ENCODE measurements at places on chromosomes 2 and 18. TPM values are rescaled to one million over a fixed set of nuclear protein-coding genes. Genes with fewer than 3 reads are reported as not detected.

GBX2 gene
- not detected for total RNA-seq

DNA sequence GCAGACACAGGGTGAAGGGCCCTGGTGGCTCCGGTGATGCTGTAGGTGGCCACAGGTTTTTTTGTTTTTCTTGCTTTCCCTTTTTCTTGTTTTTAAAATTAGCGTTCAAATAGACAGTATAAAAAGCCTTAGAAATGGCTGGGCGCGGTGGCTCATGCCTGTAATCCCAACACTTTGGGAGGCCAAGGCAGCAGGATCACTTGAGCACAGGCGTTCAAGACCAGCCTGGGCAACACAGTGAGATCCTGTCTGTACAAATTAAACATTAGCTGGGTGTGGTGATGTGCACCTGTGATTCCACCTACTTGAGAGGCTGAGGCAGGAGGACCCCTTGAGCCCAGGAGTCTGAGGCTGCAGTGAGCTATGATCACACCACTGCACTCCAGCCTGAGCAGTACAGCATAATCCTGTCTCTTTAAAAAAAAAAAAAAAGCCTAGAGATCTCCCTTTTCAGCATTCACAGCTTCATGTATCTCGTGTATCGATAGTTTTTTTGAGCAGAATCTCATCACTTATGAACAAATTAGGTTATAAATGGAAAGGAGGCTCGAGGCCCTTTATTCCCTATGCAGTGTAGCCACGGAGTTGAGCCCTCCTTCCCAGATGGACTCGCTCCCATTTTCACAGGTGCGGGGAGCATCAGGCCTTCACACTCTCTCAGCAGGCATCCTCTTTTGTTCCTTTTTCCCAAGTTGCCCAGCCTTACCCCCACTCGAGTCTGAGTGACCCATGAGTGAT lies 50.8 kb downstream of the EMILIN2 start:
- no peak overlapping the region for H3K27ac ChIP-seq
- H3K4me3 ChIP-seq = no peak overlapping the region
- no peaks in the 10 kb centered on the region for H3K36me3 ChIP-seq
- H3K27me3 ChIP-seq = no peaks in the 10 kb centered on the region

BMP10 gene
- not detected for total RNA-seq

GRCh38 chr2:23622966-23623675 lies 238.1 kb downstream of the KLHL29 start:
- no peaks in the 10 kb centered on the region for H3K36me3 ChIP-seq
- H3K27ac ChIP-seq = no peak overlapping the region
- no peak overlapping the region for H3K4me3 ChIP-seq
- no peak for DNase-seq
- H3K27me3 ChIP-seq = no peaks in the 10 kb centered on the region
- H3K4me1 ChIP-seq = no peaks in the 10 kb centered on the region

GRCh38 chr2:65878011-65878340 lies 445.6 kb upstream of the SPRED2 start:
- no peaks in the 10 kb centered on the region for H3K36me3 ChIP-seq
- no peak overlapping the region for H3K27ac ChIP-seq

DNA sequence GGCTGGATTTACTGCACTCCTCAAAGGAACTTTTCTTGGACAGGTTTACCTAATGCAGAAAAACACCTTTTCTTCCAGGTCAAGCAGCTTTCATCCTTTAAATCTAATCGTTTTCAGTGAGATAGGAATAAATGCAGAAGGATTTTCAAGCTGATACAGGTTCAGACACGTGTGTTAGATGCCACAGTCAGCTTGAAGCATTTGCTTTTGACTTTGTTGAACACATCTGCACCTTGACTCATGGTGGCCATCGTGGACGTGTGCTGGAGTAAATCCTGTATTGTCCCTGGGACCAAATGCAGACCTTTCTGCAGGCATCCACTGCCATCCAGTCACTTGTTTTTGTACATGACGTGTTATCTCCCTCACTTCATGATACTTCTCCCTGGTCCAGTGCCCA lies 61.9 kb downstream of the KLHL29 start:
- no peak for DNase-seq
- H3K4me3 ChIP-seq = no peak overlapping the region
- H3K36me3 ChIP-seq = no peaks in the 10 kb centered on the region
- no peak overlapping the region for H3K27ac ChIP-seq

GPATCH11 gene
- total RNA-seq = 2.3 TPM

DNA sequence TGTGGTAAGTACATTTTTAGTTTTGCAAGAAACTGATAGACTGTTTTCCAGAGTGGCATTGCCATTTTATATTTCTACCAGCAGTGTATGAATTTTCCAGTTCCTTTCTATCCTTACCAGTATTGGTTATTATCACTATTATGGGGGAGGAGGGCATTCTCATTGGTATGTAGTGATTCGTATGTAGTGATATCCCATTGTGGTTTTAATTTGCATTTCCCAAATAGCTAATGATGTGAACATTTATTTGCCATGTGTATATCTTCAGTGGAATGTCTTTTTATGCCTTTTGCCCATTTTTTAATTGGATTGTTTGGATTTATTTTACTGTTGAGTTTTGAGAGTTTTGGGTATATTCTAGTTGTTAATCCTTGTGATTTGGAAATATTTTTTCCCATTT lies 16.9 kb downstream of the EIF5B start:
- no peak for DNase-seq
- H3K27me3 ChIP-seq = no peaks in the 10 kb centered on the region
- no peak overlapping the region for H3K27ac ChIP-seq
- H3K4me3 ChIP-seq = no peak overlapping the region
- H3K36me3 ChIP-seq = no peaks in the 10 kb centered on the region

- no peak overlapping the region for H3K4me3 ChIP-seq
- no peak overlapping the region for H3K27ac ChIP-seq
- H3K4me1 ChIP-seq = no peaks in the 10 kb centered on the region
- no peaks in the 10 kb centered on the region for H3K36me3 ChIP-seq
- H3K27me3 ChIP-seq = no peaks in the 10 kb centered on the region
Measured at GRCh38 chr18:48557640-48558174, 18.9 kb downstream of the CTIF start.

TCF4 gene
- 13.2 TPM for total RNA-seq

G6PC2 gene
- total RNA-seq = 16.3 TPM

SSB gene
- 17.2 TPM for total RNA-seq

DNA sequence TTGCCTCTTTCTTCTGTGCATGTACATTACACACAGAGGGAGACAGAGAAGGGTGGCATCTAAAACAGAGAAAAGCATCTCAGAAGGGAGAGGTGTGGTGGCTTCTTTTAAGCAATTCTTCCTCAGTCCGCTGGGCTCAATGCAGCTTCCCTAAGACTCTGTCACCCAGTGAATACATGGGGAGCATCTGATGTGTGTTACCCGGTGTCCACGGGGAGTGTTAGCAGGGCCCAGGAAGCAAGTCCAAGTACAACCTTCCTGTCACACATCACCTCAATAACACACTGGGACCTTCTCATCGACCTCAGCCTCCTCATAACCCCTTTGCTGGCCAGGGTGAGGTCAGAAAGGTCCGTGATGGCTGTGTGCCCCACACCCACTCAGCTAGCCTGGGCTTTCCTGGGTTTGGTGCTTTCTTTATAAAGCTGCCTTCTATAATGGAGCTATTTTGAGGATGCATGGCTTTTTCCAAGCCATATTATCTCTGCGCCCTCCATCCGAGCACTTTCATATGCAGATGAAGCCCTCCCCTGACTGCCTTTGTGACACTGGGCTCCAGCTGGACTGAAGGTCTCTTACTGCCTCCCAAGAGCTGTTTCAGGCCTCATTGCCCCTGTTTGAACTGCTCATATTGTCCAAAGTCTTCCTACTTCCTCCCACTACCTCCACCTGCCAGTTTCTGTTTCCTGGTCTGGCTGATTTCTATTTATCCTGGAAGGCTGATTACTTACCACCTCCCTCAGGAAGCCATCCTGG lies 21.4 kb downstream of the TNFRSF11A start:
- no peaks in the 10 kb centered on the region for H3K27me3 ChIP-seq
- no peaks in the 10 kb centered on the region for H3K36me3 ChIP-seq
- DNase-seq = no peak

DNA sequence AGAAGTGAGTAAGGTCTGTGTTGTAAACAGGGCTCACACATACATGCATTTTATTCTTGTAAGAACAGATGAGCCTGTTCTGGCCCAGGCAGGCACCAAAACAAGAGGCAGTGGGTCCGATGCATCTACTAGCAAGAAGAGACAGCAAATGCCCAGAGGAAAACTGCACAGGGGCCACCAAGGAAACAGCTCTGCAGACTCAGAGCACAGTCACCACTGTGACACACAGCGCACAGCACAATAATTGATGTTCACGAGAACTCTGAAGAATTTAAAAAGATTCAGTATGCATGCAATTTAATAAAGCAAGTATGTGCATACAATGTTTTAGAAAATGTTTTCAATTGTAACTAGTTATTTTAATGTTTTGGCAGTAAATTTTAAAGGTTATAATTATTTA lies 24.8 kb downstream of the LONRF2 start:
- no peaks in the 10 kb centered on the region for H3K27me3 ChIP-seq
- peaks cover 7% of the 10 kb centered on the region for H3K36me3 ChIP-seq
- no peaks in the 10 kb centered on the region for H3K4me1 ChIP-seq
- no peak overlapping the region for H3K4me3 ChIP-seq
- H3K27ac ChIP-seq = no peak overlapping the region
- no peak for DNase-seq

- H3K4me3 ChIP-seq = no peak overlapping the region
- no peak overlapping the region for H3K27ac ChIP-seq
- H3K36me3 ChIP-seq = no peaks in the 10 kb centered on the region
- H3K27me3 ChIP-seq = no peaks in the 10 kb centered on the region
Measured at GRCh38 chr2:219713110-219713509, 85.7 kb downstream of the SLC4A3 start.

RNPEPL1 gene
- 37.8 TPM for total RNA-seq

LDAH gene
- 4.0 TPM for total RNA-seq

LAMA1 gene
- 0.39 TPM for total RNA-seq

RAB12 gene
- total RNA-seq = 15.3 TPM

DNA sequence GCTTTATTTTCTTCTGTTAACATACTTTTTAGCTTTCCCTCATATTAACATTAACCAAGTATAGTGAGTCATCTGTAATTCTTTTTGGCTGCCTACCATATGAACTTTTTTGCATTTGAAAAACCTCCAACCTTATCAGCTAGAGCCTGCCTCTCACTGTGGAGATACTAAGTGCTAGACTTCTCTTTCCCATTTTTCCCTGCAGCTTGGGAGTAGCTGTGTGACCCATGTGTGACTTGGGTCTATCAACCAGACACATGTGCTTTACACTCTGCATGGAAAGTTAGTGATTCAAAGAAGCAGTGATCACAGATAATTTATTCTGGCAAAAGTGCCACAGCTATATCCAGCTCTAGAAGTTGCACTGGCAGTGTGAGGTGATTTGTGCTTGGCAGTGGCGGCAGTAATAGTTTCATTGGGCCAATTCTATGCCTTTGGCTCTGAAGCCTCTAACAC lies 36.3 kb downstream of the PREPL start:
- peaks cover 45% of the 10 kb centered on the region for H3K36me3 ChIP-seq
- peak overlapping the region; percentile 25 for H3K27ac ChIP-seq
- no peak overlapping the region for H3K4me3 ChIP-seq
- H3K4me1 ChIP-seq = peaks cover 9% of the 10 kb centered on the region

DNA sequence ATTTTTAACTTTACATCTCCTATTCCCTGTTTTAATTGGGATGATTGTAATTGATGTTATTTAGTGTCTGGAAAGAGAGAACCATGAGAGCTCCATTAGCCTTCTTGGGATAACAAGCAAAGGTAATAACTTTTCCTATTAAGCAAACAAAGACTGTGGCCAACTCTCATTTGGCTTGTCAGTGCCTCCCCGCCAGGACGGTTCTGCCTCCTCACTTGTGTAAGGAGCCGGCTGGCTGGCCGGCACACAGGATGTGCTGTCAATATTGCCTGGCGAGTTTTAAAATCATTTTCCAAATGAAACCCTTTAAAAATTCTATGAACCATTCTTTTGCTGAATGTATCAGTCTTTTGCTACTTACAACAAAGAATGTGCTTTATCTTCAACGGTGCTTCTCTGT lies 898.3 kb downstream of the CPS1 start:
- H3K4me1 ChIP-seq = no peaks in the 10 kb centered on the region
- no peaks in the 10 kb centered on the region for H3K36me3 ChIP-seq
- no peak overlapping the region for H3K27ac ChIP-seq
- H3K4me3 ChIP-seq = no peak overlapping the region
- DNase-seq = peak; percentile 7

GRCh38 chr2:95268211-95269035 lies 5.8 kb upstream of the PROM2 start:
- peak; percentile 5 for DNase-seq
- H3K36me3 ChIP-seq = no peaks in the 10 kb centered on the region
- no peak overlapping the region for H3K27ac ChIP-seq
- no peak overlapping the region for H3K4me3 ChIP-seq
- no peaks in the 10 kb centered on the region for H3K27me3 ChIP-seq

DNA sequence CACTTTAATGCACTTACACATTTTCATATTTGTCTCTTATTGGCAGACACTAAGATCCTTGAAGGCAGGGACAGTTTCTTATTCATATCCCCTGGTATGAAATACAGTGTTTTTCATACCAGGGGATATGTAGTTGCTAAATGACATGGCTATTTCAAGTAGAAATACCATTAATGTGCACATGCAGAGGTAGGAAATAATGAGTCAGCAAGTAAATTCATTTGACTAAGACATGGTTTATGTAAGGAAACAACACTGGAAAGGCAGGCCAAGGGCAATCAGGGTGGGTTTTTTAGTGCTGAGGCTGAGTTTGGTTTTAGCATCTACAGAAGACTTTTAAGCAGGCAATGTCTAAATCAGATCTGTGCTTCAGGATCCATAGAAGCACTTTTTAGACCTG lies 155.9 kb downstream of the WDPCP start:
- no peaks in the 10 kb centered on the region for H3K36me3 ChIP-seq
- H3K4me3 ChIP-seq = no peak overlapping the region
- no peak overlapping the region for H3K27ac ChIP-seq
- no peaks in the 10 kb centered on the region for H3K27me3 ChIP-seq
- peaks cover 6% of the 10 kb centered on the region for H3K4me1 ChIP-seq

DNA sequence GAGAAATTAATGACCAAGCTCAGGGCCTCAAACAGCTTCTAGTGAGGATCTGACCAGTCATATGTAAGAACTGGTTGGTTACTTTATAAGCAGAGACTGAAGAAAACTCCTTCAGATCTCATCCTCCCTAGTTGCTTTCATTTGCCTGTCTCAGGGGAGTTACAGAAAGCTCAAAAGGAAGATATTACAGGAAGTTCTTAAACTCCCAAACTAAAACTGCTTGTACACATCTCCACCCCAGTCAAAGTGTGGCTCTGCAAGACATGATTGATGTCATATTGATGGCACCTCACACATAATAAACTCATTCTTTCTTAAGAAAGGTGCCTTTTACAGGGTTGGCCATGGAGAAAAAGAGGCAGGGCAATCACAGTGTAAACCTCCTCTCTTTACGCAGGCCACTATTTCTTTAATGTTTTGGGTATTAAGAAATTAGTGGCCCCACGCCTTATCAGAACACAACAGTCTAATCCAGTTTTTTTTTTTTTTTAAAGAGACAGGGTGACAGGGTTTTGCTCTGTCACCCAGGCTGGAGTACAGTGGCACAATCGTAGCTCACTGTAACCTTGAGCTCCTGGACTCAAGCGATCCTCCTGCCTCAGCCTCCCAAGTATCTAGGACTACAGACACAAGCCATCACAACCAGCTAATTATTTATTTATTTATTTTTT lies 62.6 kb upstream of the STK17B start:
- H3K4me3 ChIP-seq = no peak overlapping the region
- H3K27ac ChIP-seq = no peak overlapping the region
- peaks cover 14% of the 10 kb centered on the region for H3K4me1 ChIP-seq
- DNase-seq = no peak

GRCh38 chr18:10526561-10526949 lies 728 bp downstream of the NAPG start:
- no peak for DNase-seq
- H3K36me3 ChIP-seq = no peaks in the 10 kb centered on the region
- no peaks in the 10 kb centered on the region for H3K27me3 ChIP-seq
- H3K27ac ChIP-seq = peak overlapping the region; percentile 91
- peak overlapping the region; percentile 93 for H3K4me3 ChIP-seq
- peaks cover 6% of the 10 kb centered on the region for H3K4me1 ChIP-seq

ALK gene
- 0.17 TPM for total RNA-seq

UGT1A9 gene
- total RNA-seq = 0.09 TPM

Measured in pancreas (tissue), 10 donors.